Fibroblast of pulmonary artery (primary cell): ENCODE measurements at places on chromosomes 4 and X.

DNA sequence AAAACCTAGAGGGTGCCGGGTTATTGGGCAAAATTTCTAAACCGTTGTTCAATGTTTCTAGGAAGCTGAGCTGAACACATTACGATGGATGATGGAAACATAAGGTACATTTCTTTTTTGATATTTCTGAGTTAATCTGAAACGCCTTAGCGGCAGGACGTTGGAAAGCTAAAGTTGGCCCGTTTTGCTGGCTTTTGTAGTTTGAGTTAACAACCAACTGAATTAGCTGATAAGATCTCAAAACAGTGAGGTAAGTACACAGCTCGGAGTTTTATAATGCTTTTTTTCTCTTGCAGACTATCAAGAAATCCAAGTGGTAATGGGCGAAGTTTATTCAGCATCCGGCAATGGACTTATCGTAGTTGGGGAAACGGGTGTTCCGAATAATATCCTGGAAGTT, 73.5 kb downstream of the PRSS12 start:
- no peak for DNase-seq

GRCh38 chr4:83418211-83418610, 37.4 kb downstream of the HELQ start:
- no peak for DNase-seq

DNA sequence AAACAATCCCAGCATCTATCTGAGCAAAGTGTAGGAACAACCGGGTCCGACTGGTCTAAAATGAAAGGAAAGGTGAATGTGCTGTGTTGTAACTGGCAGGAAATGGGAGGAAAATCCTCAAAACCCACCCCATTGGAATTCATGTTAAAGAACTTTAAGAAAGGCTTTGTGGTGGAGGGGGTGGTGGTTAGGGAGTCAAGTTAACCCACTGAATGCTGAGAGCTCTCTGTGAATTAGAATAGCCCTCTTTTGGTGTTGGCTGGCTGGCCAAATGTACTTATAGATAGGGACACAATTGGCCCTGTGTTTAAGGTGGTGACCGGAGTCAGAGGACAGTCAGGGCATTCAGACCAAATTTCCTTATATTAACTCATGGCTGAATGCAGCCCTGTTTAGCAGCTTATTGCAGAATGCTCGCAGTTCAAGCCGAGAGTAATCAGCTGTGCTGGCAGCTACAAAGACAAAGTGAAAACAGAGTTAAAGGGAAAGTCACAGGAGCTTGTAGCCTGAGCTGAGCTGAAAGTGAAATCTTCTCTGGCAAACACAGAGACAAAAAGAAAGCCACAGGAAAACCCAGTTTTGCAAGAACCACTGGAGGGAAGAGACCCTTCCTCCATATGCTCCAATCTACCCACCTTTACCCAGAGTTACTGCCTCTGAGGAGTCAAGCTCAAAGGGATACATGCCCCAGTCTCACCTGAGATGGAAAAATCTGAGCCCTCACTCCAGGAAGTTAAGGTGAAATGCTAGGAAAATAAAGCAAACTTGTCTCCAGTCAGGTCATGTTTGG, 38.5 kb upstream of the UGT2B7 start:
- peak; percentile 52 for DNase-seq

- no peak for DNase-seq
Measured at GRCh38 chr4:10490996-10491395, 33.8 kb upstream of the ZNF518B start.

- no peak for DNase-seq
Measured at GRCh38 chr4:136810626-136811025, 721.7 kb downstream of the PCDH18 start.

DNA sequence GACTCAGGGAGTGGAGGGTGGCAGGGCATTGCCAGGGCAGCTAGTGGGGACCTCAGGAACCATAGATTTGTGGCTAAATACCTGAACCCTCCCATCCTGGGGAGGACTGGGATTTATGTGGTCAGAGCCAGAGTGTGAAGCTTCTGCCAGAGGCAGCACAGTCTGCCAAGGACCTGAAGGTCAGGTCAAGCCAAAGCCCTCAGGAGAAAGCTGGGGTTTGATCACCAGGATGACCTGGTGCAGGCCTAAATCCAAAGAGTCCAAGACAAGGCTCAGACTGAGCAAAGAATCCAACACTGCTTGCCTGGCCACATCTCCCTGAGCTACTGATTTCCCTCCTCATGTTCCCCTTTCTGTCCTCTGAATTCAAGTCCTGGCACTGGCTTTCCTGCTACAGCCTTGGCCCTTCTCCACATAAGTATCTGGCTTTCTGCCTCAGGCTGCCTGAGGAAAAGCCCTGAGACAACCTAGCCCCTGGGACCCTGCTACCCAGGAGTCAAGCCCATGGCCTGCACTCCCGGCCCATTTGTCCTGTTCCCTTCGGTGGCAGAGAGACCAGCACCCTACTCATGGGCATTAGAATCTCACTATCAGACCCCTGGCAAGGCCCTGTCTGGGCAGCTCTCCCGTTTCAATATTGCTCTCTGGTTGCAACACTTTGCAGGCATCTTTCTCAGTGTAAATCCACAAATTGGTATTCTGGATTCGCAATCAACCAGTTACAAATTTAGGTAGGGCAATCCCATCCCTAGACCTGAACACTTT, 39.3 kb upstream of the SLC25A43 start:
- no peak for DNase-seq

- no peak for DNase-seq
Measured at GRCh38 chr4:150039274-150040127, 38.7 kb upstream of the DCLK2 start.

DNA sequence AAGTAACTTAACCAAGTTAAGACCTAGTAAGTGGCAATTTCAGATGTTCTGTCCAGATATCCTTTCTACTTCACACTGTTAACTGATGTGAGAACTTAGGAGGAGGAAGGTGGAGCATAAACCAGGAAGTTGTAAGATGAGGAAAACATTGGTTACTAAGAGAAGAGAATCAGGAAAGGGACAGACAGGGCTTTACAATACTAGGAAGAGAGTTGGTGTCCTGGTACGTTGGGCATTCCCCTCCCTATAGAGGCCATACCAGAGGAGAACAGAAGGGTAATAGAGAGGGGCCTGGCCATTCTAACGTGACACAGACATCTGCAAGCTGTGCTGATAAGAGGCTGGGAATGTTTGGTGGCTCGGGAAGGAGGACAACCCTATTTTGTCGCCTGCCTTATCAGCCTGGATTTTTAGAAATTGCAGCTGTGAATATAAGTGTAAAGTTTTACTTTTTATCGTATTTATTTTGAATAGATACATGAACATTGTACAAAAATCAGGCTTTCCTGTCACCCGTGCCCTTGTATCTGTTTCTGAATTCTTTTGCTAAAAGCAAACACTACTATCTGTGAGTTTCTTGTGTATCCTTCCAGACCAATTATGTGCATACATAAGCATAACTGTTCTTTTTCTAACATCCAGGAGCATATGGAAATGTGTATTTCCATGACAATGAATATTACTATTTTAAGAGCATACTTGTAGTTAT, 53.5 kb upstream of the HPRT1 start:
- peak; percentile 18 for DNase-seq

GRCh38 chrX:129478516-129478915, 44.8 kb downstream of the SMARCA1 start:
- peak; percentile 43 for DNase-seq

DNA sequence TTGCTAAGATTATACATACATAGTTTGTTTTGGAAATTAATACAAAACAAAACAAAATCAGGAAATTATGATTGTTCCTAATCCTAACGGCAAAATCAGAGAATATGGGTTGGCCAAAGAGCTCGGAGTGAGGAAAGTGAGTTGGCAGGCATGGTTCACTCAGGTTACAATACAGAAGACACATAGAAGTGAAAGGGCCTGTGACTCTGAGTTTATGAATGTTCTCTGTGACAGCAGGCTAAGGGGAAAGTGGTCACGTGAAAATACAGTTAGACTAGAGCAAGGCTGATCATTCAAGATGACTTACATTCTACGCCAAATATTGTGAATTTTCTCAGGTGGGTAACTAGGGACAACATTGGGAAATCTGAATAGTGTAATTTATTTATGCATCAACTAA, 1001.3 kb downstream of the CCSER1 start:
- DNase-seq = no peak

DNA sequence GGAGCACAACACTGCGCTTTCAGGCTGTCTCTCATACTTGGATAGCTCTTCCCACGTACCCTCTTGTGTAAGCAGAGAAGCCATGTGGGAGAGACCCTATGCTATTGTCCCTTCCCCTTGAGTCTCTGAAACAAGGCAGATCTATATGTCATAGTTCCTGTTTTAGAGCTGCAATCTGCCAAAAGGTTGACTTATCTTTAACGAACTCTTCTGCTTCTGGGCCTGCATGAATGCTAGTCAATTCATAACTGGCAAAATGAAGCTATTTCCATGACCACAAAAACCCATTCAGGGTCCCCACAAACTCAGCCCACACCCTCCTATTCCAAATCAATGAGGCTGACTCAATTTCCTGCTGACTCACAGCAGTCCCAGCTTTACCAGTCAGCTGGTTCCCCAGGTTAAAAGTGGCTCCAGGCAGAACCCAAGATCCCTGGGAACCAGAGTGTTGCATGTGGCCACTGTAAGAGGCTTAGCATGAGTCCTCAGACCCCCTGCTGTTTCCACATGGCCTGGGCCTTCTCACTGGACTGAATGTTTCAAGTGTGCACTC, 25.3 kb upstream of the SOD3 start:
- DNase-seq = peak; percentile 60

- peak; percentile 64 for DNase-seq
Measured at GRCh38 chr4:156606554-156607477, 364.8 kb downstream of the PDGFC start.

DNA sequence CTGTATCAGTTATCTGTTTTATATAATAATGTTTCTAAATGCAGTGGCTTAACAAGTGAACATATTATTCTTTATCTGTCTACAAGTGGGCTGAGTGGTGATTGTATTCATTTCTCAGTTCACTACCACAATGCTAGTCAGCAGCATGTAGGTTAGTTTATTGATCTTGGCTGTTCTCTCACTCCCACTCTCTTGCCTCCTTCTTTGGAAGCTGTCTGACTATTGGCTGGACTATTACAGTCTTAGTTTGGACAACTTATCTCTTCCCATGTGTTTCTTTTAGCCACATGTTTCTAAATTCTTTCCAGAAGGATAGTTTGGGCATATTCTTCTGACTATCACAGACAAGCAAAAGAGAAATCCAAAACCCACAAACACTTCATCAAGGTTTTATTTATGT, 459.5 kb upstream of the AGA start:
- DNase-seq = no peak

- DNase-seq = no peak
Measured at GRCh38 chr4:27210956-27211355, 350.3 kb downstream of the STIM2 start.

- DNase-seq = no peak
Measured at GRCh38 chr4:42628740-42629139, 28.2 kb downstream of the ATP8A1 start.

DNA sequence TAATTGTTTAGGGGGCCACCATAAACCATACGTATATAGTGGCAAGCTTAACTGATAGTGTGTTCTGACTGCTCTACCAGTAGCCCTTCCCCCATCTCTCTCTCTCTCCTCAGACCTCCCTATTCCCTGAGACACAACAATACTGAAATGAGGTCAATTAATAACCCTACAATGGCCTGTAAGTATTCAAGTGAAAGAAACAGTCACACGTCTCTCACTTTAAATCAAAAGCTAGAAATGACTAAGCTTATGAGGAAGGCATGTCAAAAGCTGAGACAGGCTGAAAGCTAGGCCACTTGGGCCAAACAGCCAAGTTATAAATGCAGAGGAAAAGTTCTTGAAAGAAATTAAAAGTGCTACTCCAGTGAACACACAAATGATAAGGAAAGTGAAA, 78.0 kb downstream of the PRDM5 start:
- no peak for DNase-seq

- DNase-seq = peak; percentile 69
Measured at GRCh38 chr4:88018466-88018865, 11.0 kb downstream of the PKD2 start.

GRCh38 chrX:11363069-11363594, 69.9 kb downstream of the AMELX start:
- DNase-seq = no peak

DNA sequence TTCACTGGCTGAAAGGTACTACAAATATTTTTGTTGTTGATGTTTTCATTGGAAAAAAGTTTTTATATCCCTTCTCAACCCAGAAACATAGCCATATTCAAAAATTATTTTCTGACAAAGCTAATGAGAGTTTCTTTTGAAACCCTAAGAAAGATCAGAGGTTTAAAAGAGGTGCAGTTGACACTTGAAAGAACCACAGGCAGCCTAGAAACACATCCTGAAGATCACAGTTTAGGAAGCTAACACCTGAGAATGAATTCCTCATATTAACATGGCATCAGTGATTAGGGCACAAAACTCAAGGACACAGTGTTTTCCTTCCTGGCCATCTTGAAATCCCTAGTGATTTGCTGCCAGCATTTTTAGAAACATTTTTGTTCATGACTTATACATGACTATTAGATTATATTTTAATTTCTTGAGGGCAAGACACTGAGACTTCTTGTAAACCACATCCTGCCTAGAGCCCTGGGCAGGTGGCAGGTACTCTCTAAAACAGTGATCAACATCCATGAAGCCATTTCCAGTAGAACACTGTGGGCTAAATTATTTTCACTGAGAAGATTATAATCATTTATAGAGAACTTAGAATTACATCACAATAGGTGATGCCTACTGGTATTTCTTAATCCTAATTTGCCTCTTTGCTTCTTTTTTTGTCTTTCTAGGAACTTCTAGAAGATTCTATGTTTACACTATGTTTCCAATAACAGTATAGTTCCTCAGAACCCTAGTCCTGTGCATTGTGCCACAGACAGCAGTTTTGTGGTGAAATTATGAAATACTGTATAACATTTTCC, 80.0 kb downstream of the ARSJ start:
- no peak for DNase-seq

GRCh38 chrX:119389871-119390501, 9.2 kb upstream of the SLC25A43 start:
- no peak for DNase-seq

- DNase-seq = peak; percentile 52
Measured at GRCh38 chrX:57918750-57919436, 8.6 kb upstream of the ZXDA start.

GRCh38 chrX:19865567-19866363, 21.6 kb downstream of the SH3KBP1 start:
- no peak for DNase-seq

GRCh38 chrX:5915783-5916182, 312.9 kb downstream of the NLGN4X start:
- DNase-seq = no peak

- DNase-seq = no peak
Measured at GRCh38 chr4:23904639-23905071, 14.8 kb upstream of the PPARGC1A start.
